ENCODE measurements at places on chromosomes 4 and X.

GRCh38 chrX:39477762-39478120 is 620.0 kb downstream of the BCOR start:
- DNase-seq: peak; percentile 36

GRCh38 chrX:106898462-106898861 is 4.7 kb downstream of the RIPPLY1 start:
- no peak for DNase-seq

DNA sequence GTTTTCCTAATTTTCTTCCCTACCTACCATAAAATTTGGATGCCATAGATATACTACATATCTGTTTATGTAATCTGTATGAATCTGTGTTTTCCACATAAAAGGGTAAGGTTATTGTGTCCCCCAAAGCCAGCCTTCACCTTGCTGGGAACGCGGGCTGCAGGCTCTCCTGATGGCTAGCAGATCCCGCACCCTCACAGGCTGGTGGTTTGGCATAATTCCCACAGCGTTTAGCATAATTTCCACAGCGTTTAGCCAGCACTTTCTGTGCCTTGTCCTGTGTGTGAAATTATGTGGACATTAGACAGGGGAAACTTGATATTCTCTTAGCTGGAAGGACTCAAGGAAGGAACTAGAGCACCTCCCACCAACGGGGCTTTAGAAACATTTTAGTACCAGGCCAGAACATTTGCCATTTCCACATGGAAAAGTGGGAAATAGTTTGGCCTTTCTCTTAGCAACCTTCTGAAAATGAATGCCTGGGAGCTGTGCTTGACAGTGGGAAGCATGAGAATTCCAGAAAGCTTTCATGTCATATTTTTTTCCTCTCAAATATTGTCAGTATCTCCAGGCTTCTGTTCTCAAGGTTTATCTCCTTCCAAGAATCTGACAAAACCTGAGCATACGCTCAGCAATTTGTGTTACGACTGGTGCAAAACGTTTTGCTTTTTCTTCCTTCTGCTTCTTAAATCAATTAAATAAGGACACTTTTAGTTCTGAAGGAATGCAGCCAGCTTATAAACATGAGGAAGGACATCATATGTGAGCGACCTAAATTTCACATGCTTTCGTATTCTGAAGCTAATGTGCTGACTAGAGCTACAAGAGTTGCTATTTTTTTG is 67.9 kb downstream of the STK32B start:
- DNase-seq: no peak

GRCh38 chr4:98470831-98471230 is 187.6 kb downstream of the TSPAN5 start:
- no peak for DNase-seq

DNA sequence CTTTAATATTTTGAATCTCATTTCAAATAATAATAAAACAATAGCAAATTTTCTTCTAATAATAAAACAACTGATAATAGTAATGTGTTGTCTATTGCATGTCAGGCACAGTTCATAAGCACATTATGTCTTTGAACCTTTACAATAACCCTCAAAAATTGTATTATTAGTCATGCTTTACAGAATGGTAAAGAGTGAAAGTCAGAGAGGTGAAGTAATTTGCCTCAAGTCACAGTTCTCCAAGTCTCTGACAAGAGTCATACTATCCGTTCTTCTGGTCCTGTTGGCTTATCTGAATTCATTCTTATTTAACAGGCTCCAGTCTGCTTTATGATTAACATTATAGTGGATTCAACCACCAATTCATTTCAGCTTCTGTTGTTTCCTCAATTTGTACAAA is 313.0 kb downstream of the AFF2 start:
- no peak for DNase-seq

DNA sequence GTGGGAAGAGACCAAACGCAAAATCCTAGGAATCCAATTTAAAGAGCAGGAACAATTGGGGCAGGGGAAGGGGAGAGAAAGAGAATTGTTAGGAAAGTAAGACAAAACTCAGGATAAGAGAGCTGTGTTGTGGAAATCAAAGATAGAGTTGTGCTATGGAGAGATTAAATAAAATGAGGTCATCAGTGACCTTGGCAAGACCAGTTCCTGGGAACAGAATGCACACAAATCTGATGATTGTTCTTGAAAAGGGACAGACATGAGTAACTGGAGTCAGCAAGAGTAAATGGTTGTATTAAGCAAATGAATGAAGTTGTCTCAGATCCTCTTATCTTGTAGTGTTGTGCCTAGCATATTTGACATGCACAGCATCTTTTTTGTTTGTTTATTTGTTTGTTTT is 267.4 kb downstream of the IL1RAPL1 start:
- DNase-seq: no peak

DNA sequence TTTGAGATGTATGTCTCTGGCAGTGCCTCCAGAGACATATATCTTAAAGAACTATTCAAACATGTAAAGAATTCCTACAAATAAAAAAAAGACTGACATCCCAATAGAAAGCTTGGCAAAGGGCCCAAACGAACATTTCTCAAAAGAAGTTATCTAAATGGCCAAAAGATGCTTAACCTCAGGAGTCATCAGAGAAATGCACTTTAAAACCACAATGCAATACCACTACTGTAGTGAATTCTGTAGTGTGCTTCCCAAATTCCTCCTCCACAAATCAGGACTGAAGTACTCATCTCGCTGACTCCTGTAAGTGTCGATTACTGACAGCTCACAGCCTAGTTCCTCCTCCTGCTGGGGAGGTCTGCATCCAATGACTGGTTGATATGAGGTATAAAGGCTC is 129.0 kb upstream of the MAMLD1 start:
- no peak for DNase-seq

DNA sequence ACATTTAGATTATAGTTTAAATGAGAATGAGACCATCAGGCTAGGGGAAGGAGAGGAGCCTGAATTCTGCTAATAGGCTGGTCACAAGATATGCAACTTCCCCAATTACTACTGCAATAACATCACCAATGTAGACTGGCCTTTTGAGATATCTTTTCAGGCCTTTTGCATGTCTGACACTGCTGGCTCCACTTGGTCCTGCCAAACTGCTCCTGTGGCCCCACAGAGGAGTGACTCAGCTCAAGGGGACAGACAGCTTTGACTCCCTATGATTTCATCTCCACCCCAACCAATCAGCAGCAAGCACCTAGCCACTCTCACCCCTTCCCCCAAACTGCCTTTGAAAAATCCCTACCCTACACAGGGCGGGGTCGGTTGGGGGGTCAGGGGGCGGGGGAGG is 22.8 kb downstream of the GPRIN3 start:
- DNase-seq: no peak

DNA sequence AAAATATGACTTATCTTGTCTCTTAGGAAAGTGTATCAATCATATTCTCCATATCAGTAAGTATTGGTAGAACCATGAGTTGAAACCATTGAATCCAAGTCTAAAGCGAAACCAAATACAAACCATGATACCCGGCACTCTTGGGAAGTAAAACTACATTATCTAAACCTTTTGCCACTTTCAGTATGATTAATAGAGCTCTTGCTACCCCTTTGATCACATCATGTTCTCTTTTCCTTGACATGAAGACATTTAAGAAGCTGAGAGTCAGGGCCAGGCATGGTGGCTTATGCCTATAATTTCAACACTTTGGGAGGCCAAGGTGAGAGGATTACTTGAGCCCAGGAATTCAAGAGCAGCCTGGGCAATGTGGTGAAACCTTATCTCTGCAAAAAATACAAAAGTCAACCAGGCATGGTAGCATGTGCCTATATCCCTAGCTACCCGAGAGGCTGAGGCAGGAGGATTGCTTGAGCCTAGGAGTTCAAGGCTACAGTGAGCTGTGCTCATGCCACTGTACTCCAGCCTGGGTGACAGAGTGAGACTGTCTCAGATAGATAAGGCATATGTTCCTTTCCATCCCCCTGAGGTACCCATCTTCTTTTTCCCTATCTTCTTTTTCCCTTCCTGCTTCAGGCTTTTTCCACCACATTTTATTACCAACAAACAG is 45.4 kb downstream of the CEP135 start:
- peak; percentile 31 for DNase-seq

- no peak for DNase-seq
Observed at GRCh38 chr4:41799126-41799525, 50.6 kb upstream of the PHOX2B start.

GRCh38 chrX:139192386-139192961 is 338.1 kb upstream of the F9 start:
- DNase-seq: no peak

DNA sequence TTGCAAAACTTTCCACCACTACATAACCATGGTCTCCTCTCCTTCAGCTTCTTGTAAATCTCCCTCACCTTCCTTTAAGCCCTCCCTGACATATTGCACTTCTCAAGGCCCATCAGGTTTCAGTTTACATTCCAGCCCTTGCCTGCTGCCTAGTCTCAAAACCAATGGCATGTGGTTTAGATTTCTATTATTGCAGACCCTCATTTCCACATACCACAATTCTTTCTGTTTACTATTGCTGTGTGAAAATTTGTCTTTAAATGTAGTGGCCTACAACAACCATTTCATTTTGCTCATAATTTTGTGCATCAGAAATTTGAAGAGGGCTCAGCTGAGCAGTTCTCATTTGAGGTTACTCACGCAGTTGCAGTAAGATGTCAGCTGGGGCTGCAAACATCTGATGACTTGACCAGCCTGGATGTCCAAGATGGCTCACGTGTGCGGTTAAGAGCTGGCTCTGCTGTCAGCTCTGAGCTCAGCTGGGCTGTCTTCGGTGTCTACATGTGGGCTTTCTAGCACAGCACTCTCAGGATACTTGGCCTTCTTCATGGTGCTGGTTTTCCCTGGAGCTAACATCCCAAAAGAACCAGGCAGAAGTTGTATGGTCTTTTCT is 29.9 kb upstream of the SOD3 start:
- DNase-seq: no peak

DNA sequence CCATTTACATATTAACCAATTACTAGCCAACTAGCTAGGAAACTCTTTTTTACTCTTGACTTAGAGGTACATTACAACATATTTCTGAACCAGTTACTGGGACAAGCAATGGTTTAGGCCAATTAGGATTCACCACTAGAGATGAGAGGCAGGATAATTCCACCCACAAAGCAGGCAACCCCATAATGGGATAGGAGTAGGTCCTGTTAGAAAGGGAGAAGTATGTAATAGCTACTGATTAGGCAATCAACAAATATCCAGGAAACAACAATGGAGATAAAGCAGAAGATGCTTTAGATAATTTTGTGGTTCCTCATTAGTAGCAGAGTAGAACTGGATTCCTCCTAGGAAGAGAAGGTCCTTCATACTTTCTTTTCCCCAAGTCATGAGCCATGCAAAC is 173.8 kb upstream of the GLRA2 start:
- DNase-seq: no peak

GRCh38 chr4:128579154-128579853 is 230.2 kb upstream of the JADE1 start:
- no peak for DNase-seq

- no peak for DNase-seq
Observed at GRCh38 chr4:156408749-156409148, 455.1 kb upstream of the CTSO start.
